ENCODE measurements at places on chromosomes 2 and 18.

GRCh38 chr2:219041252-219041651 is at the start of gene CFAP65:
CFAP65 (minus strand) TSS chr2:219041516; CDS start chr2:219039048, 2,468 bp downstream.
- DNase-seq = no peak

DNA sequence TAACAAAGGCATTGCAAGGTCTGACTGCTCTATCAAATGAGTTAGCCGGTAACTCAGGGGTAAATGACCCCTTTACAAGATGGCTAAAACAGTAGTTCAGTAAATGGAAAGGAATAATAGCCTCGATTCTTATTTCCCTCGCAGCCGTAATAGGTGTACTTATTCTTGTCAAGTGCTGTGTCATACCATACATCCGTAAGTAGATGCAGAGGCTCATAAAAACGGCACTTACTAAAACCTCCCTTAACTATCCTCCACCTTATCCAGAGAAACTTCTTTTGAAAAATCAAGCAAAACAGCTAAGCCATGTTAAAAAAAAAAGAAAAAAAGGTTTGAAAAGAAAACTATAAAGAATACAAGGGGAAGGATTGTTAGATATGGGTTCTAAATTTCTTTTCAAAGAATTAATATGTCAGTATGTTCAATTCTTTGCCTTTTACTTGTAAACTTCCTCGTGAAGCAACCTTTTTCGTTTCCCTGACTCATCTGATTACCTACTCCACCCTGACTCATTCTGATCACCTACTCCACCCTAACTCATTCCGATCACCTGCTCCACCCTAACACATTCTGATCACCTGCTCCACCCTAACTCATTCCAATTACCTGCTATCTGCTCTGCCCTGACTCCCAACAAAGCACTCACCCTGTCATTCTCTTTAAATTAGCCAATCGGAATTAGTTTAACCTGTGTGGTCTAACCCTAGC is 127.5 kb downstream of the SPAG16 start:
- no peak for DNase-seq

DNA sequence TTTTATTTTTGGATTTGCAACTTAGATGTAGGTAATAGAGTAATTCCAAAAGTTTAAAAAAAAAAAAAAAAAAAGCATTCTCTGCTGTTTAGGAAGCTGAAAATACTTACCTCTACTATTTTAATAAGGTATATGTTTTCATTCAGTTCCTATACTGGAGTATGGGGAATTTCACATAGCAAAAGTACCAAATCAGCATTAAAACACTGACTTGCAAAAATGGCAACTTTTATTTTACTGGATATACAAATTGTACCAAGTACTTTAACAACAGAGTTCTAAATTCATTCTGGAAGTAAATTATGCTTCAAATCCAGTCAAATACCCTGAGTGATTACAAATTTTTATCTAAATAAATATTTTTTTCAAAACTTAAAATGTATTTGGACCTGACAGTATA is 76.7 kb downstream of the TCF4 start:
- no peak for DNase-seq

- DNase-seq = no peak
These were observed 8.5 kb upstream of the STK39 start for GRCh38 chr2:168255866-168256265.

- DNase-seq = no peak
These were observed 12.5 kb upstream of the NAB1 start for GRCh38 chr2:190636361-190636760.

All from CD4-positive, alpha-beta T cell treated with Interleukin-4 for 4 hours (primary cell).